ENCODE measurements at places on chromosomes 5 and 9.

- no peak for DNase-seq
These were observed 306.8 kb downstream of the TRPM3 start for GRCh38 chr9:70814597-70814996.

DNA sequence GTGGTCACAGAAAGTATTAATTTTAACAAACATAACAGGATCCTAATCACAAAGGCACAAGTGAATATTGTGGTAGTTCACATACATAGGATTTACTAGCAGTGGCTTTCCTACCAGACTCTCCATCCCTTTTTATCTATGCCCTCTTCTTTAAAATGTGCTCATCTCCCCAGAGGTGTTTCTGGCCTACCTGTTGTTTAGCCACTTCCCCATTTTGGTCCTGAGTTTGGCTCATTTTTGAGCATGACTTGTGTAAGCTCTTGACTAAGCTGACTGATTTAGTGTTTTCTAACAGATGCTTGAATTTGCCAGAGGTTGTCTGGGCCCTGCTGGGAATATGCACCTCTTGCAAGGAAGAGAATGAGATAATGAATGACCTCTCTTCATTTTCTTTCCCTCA is 517.7 kb upstream of the CLINT1 start:
- no peak for DNase-seq

DNA sequence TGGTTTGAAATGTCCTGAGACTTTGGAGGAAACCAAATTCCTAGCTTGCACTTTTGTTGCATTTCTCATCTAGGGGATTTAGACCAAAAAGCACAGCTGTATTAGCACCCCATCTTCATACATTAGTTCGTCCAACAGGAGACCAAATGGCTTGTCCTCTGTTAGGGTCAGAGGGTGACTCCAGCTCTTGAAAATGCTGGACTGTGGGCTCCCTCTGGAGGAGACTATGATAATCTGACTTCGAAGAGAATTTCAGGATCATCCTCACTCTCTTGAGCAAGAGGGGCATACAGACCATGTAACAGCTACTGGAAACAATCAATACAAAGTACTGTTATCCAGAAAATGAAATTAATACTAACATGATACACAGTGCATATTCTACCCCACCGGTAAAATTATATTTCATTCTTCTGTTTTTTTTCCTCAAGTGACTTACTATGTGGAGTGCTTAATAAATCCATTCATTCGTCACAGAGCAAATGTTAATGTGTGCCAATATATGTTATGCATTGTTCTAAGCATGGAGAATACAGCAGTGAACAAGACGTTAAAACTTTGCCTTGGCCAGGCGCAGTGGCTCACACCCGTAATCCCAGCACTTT is 63.7 kb upstream of the PPP2CA start:
- no peak for DNase-seq

DNA sequence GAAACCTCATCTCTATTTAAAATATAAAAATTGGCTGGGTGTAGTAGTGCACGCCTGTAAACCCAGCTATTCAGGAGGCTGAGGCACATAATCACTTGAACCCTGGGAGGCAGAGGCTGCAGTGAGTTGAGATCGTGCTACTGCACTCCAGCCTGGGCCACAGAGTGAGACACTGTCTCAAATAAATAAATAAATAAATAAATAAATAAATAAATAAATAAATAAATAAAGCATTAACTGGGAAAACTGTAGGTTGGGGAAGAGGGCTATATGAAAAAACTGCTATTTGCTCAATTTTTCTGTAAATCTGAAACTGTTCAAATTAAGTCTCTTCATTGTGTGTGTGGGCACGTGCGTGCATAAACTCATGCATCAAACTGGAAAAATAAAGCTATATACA is 59.9 kb upstream of the RAPGEF6 start:
- no peak for DNase-seq

- no peak for DNase-seq
These were observed at the start of gene CER1 for GRCh38 chr9:14722391-14723035. Gene CER1, minus strand, starts transcription at chr9:14722733. Its CDS starts 61 bp downstream, at chr9:14722672.

- no peak for DNase-seq
These were observed 89.9 kb upstream of the FBXW11 start for GRCh38 chr5:172096207-172096940.

GRCh38 chr5:169893010-169893409 is 87.3 kb downstream of the INSYN2B start:
- no peak for DNase-seq

- peak; percentile 40 for DNase-seq
These were observed 10.6 kb upstream of the FAM163B start for GRCh38 chr9:133619791-133620190.

- DNase-seq = no peak
These were observed 37.5 kb upstream of the SHB start for GRCh38 chr9:38106488-38106887.

- no peak for DNase-seq
These were observed 68.4 kb downstream of the SCAI start for GRCh38 chr9:125074976-125075375.

GRCh38 chr5:30749971-30750370 is 443.5 kb upstream of the CDH6 start:
- DNase-seq = no peak

DNA sequence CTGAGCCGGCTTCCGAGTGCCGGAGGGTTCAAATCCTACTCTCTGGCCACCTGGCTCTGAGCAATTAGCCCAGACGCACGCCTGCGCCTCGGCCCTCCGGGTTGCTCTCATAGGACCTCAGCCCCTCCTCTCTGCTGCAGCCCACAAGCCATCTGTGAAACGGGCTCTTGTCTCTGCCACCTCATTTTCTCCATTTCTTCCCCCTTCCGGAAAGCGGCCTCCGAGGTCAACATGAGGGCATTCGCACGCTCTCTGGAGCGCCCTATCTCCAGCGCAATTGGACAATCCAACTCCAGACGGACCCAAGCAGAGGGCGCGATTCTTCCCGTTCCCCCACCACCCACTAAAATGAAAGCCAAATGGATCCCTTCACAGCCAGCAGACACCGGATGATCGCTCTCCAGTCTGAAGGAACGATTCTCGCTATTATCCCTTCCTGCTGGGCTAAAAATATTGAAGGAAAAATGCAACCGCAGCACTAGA is 41.5 kb downstream of the VAV2 start:
- no peak for DNase-seq

GRCh38 chr5:152542741-152543140 is 137.7 kb upstream of the NMUR2 start:
- no peak for DNase-seq

DNA sequence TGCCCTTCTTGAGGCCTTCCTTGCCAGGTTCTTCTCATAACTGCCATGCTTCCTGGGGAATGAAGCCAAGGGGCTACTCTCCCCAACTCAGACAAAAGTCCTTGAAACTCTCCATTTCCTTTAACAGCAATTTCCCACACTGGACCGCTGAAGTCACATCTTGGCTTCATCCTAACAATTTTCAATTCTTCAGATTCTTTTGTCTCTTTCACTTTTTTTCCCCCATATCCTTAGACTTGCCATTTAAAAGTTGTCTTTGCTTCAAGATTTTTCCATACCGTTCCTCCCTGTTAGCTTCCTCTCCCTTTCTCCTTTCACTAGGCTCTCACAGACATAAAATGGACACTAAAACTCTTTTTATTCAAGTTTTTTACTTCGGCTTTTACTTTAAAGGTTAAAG is 93.1 kb upstream of the ITGA1 start:
- no peak for DNase-seq

- DNase-seq = no peak
These were observed 46.4 kb downstream of the ERMP1 start for GRCh38 chr9:5786370-5787127.

- no peak for DNase-seq
These were observed 79.2 kb upstream of the SPIN1 start for GRCh38 chr9:88308831-88309560.

GRCh38 chr9:100911273-100911672 is 117.3 kb upstream of the PLPPR1 start:
- DNase-seq = no peak

DNA sequence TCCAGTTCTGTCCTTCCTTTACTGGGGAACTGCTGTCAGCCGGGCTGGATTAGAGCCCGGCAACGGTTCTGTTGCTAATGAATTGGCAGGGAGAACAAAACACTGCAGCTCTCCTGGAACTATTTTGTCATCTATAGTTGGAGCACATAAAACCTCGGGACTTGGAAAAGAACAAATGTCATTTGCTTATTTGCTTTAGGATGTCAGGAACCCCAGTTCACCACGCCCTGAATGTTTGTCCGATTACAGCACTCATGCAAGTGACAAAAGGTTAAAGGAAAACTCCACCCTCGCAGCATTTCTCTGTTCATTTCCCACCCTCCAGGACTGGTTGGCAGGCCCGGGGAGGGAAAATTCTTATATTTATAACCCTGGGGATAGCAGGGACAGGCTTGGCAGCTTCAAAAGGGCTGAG is 66.4 kb upstream of the PLPP1 start:
- no peak for DNase-seq

DNA sequence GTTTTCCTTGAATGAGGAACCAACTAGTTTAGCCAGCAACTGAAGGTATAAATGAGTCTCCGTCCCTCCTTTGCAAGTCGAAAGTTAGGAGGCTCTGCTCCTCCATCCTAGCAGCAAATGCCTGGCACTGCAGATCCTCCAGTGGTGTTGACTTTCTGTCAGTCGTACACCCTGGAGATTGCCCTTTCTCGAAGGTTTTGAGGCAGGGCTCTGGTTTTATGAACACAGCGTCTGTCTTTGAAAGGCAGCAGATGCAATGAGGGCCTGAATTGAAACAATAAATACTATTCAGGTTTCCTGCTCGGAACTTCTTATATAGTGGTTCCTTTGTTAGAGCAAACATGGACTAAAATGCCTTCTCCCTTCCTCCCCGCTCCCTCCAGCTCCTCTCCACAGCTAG is 284.0 kb downstream of the TMEM38B start:
- DNase-seq = no peak

DNA sequence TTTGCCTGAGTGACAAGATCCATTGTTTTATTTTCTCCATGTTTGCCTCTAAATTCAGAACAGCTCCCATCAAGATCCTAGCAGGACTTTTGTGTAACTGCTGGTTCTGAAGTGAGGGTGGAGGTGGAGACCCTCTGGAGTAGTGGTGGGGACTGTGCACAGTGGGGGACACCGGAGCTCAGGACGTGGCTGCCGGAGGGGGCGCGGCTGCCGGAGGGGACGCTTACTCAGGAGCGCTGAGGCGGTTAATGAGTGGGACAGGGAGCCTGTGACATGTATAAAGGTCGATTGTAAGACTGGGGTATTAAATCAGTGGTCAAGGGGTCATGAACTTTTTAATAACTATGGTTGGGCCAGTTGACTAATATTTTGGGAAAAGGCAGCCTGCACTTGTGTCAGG is 127.0 kb upstream of the CACNA1B start:
- no peak for DNase-seq

- no peak for DNase-seq
These were observed 177.9 kb downstream of the XRCC4 start for GRCh38 chr5:83255268-83255667.

- DNase-seq = no peak
These were observed 596 bp downstream of the SLC28A3 start for GRCh38 chr9:84339962-84340361.

- DNase-seq = no peak
These were observed 1.2 kb upstream of the ADAMTS6 start for GRCh38 chr5:65482736-65483545.

DNA sequence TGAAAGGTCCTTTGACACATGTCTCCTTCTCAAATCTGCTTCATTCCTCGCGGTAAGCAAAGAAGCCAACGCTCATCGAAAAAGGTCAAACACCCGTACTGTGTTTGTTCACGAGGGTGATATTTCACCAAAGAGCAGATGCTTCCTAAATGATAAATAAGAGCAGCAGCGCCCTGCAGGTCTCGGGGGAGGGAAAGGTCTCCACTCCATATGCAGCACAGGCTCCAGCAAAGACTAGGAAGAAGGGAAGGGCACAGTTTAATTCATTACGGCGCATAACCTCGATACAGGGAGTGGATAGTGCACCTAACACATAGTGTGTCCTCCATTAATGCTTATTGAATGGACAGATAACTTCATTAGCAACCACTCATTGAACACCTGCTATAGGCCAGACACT is 593.3 kb downstream of the CDK5RAP2 start:
- DNase-seq = no peak

- DNase-seq = no peak
These were observed 50.7 kb downstream of the ARRDC3 start for GRCh38 chr5:91332267-91333045.

- no peak for DNase-seq
These were observed 96.1 kb upstream of the IRX2 start for GRCh38 chr5:2847608-2848007.

DNA sequence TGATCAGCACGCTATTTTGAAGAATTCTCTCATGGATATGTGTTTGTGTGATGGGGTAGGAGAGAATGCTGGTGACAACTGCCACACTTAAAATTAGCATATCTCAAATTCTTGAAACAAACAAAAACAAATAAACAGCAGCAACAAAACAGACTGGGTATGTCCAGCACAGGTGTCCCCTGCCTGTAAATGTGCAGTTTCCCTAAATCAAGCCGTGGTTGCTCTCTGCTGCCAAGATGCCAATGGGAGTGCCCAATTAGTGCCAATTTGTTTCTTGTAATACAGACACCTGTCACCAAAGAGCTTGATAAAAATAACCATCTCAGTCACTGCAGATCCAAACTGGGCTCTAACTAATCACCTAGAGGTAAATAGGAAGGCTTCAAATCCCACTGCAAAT is 144.2 kb upstream of the SMARCA2 start:
- no peak for DNase-seq

- DNase-seq = no peak
These were observed 339.6 kb upstream of the KIF2A start for GRCh38 chr5:61966296-61966955.

DNA sequence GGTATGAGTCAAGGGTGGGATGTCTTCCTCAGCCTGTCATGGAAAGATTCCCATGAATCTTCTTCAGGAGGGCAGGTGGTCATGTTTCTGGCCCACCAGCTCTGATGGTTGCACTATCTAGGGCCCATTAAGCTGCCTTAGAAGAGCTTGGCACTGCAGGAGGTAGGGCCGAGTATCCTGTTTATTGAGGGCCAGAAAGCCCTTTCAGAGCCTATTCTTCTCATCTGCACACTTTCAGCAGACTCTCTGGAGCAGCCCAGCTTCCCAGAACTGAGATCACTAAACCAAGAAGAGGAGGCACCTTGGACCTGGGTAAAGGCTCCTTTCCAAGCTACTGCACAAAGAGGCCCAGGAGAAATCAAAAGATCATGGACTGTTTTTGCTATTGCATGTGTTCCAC is 146.5 kb downstream of the MTX3 start:
- no peak for DNase-seq

- DNase-seq = no peak
These were observed at the start of gene NME5 for GRCh38 chr5:138138949-138139780. Gene NME5, minus strand, starts transcription at chr5:138139428. Its CDS starts 648 bp downstream, at chr5:138138780.

GRCh38 chr5:132708645-132709044 is 28.7 kb downstream of the KIF3A start:
- no peak for DNase-seq

DNA sequence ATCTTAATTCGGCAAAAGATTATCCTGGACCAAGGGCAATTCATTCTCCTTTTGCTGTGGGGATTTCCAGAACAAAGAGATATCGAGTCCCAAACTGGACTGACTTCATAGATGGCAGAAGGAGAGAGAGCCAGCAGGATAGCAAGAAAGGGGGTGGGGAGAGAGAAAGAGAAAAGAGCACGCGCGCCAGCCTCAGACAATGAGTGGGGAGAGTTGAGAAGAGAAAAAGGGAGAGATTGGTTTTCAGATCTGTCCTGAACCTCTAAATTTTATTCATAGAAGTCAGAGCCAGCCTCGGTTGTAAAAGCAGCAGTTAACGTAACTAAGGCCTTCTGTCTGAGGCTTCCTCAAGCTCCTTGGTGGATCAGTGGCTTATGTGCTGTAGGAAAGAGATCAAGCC is 55.3 kb upstream of the ALDH1B1 start:
- no peak for DNase-seq

All from stimulated activated CD8-positive, alpha-beta memory T cell treated with anti-CD3 and anti-CD28 coated beads, Interleukin-15, amount 100 ng/mL, for 4 hours (primary cell).